ENCODE measurements at places on chromosomes 2 and 18. TPM values are rescaled to one million over a fixed set of nuclear protein-coding genes. Genes with fewer than 3 reads are reported as not detected.

PLCD4 gene
- 1.6 TPM for total RNA-seq

DSG4 gene
- total RNA-seq: not detected

ANKRD36 gene
- 38.9 TPM for total RNA-seq

FAM110C gene
- 0.26 TPM for total RNA-seq

MYO5B gene
- 0.14 TPM for total RNA-seq

KIAA2012 gene
- total RNA-seq: not detected

GLI2 gene
- total RNA-seq: not detected

NCKAP5 gene
- total RNA-seq: 0.39 TPM

DSG1 gene
- total RNA-seq: not detected

CCDC148 gene
- total RNA-seq: not detected
